SJSA1 (cell line): ENCODE measurements at places on chromosomes 3 and 15.

DNA sequence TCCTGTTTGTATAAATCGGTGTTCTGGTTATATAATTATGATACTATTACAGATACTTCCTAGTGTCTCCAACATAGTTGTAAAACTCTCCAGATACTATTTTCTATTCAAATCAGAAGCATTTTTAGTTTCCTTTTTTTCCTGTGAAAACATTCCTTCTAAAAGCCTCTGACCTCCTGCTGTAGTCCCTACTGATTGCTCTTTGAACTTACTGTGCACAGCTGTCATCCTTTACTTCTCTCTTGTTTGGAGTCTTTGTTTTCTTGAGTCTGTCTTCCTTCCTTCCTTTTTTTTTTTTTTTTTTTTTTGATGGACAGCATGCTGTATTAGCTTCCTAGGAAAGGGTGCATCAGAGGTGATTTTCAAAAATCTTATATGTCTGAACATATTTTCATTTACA lies 28.9 kb downstream of the NR2C2 start:
- H3K27ac ChIP-seq, result no peak overlapping the region
- no peaks in the 10 kb centered on the region for H3K4me1 ChIP-seq
- no peak overlapping the region for H3K4me3 ChIP-seq
- peaks cover 26% of the 10 kb centered on the region for H3K36me3 ChIP-seq
- no peaks in the 10 kb centered on the region for H3K27me3 ChIP-seq
- DNase-seq, result no peak

DNA sequence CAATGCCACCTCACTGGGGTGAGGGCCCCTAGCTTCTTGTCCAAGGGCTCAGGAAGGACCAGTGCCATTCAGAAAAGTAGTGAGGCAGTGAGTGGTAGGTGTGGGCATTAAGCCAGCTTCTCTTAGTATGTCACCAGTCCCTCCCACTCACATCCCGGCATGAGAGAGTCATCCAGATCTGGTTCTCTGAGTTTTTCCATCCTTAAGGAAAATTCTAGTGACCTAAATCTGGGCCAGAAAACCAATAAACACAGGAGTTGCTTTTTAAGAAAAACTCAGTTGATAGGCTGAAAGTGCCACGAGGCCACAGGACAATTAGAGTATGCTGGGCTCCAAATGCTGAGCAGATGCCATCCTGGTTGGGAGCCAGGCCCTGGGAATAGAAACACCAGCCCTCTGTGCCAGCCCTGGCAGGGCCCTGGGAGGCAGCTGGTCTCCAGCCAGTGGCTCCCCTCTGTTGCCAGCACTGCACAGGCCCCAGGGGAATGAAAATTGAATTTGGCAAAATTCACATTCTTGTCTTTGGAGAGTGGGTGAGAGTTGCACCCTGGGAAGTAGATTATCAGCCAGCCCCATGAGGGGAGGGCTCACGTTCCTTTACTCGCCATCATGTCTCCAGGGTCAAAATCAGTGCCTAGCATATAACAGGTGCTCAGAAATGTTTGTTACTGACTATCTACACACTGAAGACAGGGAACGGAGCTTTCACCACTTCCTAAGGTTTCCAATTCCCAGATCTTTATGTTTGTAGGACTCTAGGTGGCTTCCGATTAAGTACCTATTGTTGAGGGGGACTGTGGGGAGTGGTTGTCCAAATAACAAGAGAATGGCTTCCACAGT lies 52.8 kb downstream of the FAM43A start:
- H3K27me3 ChIP-seq, result no peaks in the 10 kb centered on the region
- peak; percentile 28 for DNase-seq
- no peaks in the 10 kb centered on the region for H3K36me3 ChIP-seq

GRCh38 chr3:12981306-12982275 lies 91.6 kb downstream of the IQSEC1 start:
- no peaks in the 10 kb centered on the region for H3K27me3 ChIP-seq
- H3K4me1 ChIP-seq, result no peaks in the 10 kb centered on the region
- no peak for DNase-seq

- H3K27me3 ChIP-seq, result no peaks in the 10 kb centered on the region
- H3K36me3 ChIP-seq, result no peaks in the 10 kb centered on the region
- no peaks in the 10 kb centered on the region for H3K4me1 ChIP-seq
- DNase-seq, result no peak
- no peak overlapping the region for H3K4me3 ChIP-seq
Observed at GRCh38 chr3:168405288-168405687, 309.6 kb upstream of the GOLIM4 start.

DNA sequence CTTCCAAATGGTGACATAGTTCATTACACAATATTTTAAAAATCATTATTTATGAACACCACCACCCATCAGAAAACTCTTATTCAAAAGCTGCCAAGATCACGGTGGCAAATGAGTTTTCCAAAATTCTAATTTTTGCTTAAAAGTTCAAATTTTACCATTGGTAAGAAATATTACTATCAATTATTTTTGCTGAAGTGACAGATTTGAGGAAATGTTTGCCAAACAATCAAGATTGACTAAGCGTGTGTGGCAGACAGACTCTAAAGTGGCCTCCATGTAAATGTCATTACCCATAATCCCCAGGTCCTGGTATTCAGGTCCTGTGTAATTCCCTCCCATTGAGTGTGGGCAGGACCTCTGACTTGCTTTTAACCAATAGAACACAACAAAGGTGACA lies 35.0 kb downstream of the ZNF280D start:
- no peaks in the 10 kb centered on the region for H3K27me3 ChIP-seq
- no peaks in the 10 kb centered on the region for H3K4me1 ChIP-seq
- H3K36me3 ChIP-seq, result peaks cover 35% of the 10 kb centered on the region
- no peak overlapping the region for H3K4me3 ChIP-seq
- DNase-seq, result no peak
- H3K27ac ChIP-seq, result no peak overlapping the region
